ENCODE measurements at places on chromosomes 3 and 15.

DNA sequence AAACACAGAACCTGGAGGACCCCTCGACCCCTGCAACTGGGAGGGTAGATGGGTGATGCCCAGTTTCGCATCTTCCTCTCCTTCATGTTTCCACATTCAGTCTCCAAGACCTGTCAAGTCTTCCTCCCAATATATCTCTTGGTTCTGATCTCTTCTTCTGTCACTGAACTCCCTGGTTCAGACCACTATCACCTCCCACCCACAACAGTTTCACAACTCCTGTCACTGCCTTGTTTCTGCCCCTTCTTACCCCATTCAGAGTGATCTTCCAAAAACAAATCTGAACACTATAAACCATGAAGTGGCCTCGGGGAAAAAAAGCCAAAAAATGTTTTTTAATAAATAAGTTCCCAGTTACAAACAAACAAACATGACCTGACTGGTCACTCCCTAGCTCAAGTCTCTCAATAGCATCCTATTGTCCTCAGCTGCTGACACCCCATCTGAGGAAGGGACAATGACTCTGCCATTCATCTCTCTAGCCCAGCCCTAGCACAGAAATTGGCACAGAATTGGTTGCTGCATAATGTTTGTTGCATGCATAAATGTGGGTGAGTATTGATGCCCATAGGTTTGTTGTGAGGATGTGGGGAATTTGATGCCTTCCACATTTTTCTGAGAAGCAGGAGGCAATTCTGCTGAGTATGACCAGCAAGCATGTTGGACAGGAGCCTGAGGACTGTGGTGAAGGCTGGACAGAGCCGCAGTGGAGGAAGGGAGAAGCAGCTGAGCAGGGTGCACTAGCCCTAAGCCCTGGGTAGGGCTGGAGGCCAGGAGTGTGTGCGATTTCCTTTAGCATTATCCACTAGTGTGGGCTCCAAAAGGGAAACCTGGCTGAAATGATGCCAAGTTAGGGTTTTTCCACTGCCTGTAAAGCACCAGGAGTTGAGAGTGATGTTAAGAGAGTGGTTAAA lies 12.2 kb upstream of the XYLB start:
- no peak for DNase-seq

DNA sequence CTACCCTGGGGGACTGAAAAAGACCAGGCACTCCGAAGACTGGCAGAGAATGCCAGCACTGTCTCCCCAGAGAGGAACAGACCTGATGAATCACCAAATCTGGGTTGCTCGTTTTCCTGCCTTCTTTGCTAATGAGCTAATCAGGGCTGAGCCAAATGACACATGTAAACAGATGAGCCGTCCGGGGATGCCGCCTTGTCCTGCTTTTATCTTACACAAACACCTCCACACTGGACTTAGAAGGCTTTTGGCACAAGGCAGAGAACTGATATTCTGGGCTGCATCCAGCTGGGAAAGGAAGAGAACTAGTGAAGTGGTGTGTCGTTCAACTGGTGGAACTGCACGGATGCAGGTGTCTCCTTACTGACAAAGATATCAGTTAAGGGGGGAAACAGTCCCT lies 88.1 kb downstream of the MECOM start:
- no peak for DNase-seq

- DNase-seq: no peak
These were observed 65.7 kb downstream of the SLC12A8 start for GRCh38 chr3:125146626-125147490.

DNA sequence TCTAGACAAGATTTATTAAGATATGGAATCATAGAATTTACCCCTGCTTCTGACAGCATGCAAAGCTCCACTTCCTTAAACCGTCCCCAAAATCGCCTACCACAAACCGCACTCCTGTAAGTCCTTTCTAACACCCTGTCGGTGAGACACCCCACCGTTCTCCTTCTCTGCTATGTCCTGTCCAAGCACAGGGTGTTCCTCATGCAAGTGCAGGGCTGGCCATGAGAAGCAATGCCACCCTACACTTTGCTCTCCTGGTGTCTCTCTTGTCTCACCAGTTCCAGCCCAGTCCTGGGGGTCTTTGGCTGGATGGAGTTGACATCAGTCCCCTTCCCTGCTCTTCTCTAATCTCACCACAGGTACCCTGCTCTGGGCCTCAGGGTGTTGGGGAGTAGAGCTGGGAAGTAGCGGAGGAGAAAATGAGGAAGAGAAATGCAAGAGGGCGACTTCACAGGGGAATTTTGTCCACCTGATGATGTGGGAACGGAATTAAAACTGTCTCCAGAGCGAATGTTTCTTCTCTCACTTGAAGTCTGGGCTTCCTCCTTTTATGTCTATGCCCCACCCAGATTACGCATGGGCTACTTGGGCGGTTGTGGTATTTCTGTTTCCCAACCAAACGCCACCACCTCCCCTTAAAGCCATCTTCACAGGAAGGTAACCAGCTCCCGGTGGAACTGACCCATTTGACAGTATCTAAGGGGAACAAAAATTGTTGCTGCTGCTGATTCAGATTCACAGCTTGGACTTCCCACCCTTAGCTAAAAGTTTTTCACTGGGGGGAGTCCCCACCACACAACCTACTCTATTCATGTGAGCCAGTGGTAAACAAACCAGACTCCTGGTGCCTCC lies 49.9 kb downstream of the CASR start:
- no peak for DNase-seq

DNA sequence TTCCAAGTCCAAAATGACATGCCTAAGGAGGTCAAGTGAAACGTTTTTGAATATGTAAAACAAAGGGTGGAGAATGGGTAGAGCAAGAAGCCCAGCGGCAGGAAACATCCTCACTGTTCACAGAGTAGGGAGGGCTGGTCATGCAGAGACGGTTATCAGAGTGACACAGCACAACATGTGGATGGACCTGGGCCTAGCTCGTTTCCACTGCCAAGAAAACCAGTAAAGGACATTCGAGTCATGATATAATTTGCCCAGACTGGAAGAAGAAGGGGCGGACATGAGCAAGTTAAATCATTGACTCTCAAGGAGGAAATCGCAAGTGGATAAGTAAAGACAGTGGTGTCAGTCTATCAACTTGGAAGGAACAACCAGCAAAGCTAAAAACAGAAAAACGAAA lies 89.3 kb downstream of the LRIG1 start:
- no peak for DNase-seq

DNA sequence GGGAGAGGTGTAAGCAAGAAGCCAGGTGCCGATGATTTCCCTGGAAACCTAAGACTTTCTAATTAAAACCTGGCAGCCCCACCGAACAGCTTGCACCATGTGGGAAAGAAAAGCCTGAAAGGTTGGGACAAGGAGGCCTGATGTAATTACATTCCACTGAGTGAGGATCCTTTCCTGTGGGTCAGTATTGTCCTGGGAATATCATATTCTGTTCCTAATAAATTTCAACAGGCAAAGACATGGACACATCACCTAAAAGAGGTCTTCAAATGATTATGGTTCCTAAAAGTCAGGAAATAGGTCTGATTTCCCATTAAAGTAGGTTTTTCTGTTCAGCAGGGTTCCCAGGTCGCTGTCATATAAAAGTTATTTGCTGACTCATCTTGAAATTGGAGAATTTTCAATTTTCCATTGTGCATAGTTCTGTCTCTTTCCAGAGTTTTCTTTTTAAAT lies 58.5 kb downstream of the DUT start:
- DNase-seq: no peak

DNA sequence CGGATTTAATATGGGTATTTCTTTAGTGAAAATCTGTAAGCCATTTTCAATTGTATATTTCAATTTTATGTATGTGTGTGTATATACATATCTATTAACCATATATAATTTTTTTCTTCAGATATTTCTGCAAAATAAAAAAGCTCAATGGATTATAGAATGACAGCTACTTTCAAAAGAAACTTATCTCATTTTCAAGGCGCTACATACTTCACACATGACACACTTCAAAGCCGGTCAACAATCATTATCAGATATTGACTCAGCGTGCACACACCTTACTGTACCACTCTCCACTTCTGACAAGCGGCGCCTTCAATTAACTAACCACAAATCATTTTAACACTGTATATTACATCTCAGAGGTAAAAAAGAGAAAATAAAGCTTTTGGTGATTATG lies 39.6 kb downstream of the ATP13A3 start:
- no peak for DNase-seq

DNA sequence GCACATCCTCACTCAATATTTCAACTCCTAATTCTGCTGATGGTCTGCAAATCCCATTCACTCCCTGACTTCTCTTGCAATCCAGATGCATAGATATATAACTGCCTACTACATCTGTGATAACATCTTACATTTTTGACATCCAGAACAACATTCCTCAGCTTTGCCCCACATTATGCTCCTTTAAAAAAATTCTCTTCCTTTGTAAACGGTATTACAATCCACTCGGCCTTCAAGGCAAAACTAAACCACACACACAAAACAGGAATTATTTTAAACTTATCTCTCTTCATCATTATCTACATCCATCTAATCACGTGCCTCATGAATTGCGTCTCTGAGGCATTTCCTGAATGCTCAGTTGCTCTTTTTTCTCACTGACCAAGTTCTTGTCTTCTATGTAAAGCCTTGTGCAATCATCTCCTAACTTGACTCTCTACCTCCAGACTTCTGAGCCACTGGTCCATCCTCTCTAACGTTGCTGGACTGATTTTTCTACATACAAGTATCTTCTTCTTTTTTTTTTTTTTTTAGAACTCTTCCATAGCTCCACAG lies 117.0 kb downstream of the SATB1 start:
- no peak for DNase-seq

- no peak for DNase-seq
These were observed 64.2 kb downstream of the CD200R1L start for GRCh38 chr3:112782491-112782890.

All from stimulated activated CD4-positive, alpha-beta T cell treated with anti-CD3 and anti-CD28 coated beads, Interleukin-1b, Interleukin-23, amount 100 ng/mL, for 24 hours (primary cell).